Activated T-helper 1 cell treated with anti-CD3 and anti-CD28 coated beads, Interleukin-2, amount 50 U/mL, for 16 hours (primary cell): ENCODE measurements at places on chromosomes 2 and 18.
A peak's percentile ranks its signal among the peaks of the same experiment; 100 is the strongest.

DNA sequence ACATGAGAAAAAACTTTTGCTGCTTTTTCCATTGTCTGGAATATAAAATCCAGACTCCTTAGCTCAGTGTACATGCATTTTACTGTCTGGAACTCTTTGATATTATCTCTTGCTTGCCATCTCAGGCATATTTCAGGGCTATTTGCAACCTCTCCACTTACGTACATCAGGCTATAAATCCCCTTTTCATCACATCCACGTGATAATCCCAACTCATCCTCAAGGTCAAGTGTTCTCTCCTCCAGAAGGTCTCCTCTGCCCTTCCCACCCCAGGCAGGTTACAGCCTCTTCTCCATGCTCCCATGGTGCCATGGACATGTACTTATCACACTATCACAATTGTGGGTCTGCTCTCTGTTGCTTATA lies 202.5 kb upstream of the RBMS1 start:
- no peak for DNase-seq

GRCh38 chr2:223725494-223725893 lies 111.9 kb downstream of the AP1S3 start:
- DNase-seq = no peak

DNA sequence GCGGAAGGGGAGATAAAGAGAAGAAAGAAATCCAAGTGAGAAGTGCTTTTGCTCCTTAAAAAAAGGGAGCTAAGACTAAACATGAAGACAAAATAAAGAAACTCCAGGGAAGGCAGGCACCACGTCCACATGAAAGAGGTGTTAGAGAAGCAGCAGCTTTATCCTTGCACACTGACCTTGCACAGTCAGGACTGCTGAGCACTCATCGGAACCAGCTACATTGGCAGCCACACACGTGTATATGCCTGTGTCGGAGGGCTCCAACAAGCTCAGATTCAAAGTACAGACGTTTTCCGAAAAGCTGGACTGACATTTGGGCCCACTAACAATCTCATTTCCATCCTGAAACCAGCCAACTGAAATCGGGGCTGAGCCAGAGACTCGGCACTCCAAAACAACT lies 88.2 kb downstream of the TTN start:
- DNase-seq = no peak

GRCh38 chr2:214593727-214594126 lies 182.9 kb downstream of the VWC2L start:
- DNase-seq = no peak

- no peak for DNase-seq
Observed at GRCh38 chr2:217680381-217680780, 322.4 kb downstream of the TNS1 start.

DNA sequence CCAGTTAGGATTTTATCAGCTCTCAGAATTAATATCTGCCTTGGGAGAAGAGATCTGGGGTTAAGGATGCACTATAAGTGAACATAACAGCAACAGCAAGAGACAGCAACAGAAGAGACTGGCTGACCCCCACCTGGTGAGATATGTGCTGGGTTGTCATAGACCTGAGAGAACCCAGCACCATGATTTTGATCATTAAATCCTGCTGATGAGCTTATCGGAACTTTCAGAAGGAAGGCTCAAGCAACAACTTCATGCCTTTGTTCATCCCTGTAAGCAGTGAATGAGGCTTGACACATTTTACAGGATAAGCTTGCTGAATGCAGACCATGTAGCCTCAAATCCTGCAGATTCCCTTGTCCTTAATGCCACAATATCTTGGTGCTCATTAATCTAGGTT lies 100.0 kb downstream of the POLE4 start:
- DNase-seq = no peak

- peak; percentile 13 for DNase-seq
Observed at GRCh38 chr2:106582148-106583143, 95.3 kb downstream of the CD8B2 start.

DNA sequence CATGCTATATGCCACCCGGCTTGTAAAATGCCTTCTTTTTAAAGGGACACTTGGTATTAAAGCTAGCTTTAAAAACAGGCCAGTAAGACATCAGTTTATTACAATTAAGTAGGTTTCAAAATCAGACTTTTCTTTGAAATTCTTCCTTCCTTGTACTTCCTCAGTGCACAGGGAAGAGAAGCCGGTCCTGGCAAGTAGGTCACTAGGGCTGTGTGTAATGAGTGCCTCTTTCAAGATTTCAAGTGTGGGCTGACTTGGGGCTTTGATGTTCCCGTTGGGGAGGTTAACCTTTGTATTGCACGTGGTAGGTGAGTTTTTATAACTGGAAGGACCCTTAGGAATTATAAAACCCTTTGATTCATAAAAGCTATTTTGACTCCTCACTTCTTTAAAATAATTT lies 566.4 kb upstream of the ID2 start:
- DNase-seq = no peak

GRCh38 chr2:45726188-45726587 lies 74.7 kb downstream of the PRKCE start:
- no peak for DNase-seq

GRCh38 chr2:86335865-86336674 lies 1.4 kb downstream of the REEP1 start:
- DNase-seq = no peak

DNA sequence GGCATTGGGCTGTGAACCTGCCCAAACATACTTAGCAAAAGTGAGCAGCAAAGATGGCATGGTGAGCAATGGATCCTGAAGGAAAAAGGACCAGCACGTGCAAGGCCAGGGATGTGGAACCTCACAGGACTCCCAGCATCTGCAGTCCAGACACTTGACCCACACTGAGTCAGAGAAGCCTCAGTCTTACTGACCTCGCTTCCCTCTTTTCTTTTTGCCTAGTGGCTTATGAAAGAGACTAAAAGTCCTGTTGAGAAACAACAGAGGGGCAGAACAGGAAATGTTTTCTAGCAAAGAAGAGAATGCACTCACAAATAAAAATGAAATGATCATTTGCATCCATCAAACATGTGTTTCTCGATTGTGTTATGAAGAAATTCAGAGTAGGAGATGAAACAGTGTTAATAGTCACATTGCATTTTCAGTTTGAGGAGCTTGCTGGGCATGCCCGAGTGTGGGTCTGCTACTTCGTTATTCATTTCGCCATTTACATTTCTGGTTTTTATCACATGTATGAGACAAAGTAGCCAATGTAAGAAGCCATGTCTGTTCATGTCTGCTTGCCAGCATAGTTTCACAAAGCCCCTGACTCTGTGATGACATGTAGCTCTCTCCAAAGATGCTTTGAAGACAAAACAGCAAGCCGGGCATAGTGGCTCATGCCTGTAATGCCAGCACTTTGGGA lies 118.4 kb downstream of the INO80D start:
- DNase-seq = no peak

DNA sequence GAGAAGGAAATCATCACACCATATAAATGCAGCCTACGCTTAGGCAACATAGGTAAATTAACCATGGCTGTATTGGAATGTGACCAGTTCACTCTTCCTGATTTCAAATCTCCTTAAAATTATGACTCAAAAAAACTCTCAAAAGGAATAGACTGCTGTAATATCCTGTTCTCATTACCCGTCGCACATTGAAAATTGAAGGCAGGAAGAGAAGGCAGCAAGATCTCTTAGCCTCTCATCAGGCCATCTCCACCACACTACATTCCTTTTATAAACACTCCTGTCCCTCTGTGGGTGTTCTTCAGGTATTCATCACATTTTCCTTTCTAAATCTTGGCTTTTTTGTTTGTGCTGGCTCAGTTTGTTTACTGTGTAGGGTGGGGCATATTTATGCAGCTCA lies 83.2 kb downstream of the PPP1R1C start:
- no peak for DNase-seq
